ENCODE measurements at places on chromosomes 11 and 22.

- no peak for DNase-seq
Measured at GRCh38 chr11:128482512-128483191, 104.7 kb downstream of the ETS1 start.

- DNase-seq: no peak
Measured at GRCh38 chr22:38083931-38084631, at the start of gene SLC16A8. TSS of gene SLC16A8 (minus strand) at chr22:38084184. CDS start at chr22:38082873, 1,311 bp downstream.

DNA sequence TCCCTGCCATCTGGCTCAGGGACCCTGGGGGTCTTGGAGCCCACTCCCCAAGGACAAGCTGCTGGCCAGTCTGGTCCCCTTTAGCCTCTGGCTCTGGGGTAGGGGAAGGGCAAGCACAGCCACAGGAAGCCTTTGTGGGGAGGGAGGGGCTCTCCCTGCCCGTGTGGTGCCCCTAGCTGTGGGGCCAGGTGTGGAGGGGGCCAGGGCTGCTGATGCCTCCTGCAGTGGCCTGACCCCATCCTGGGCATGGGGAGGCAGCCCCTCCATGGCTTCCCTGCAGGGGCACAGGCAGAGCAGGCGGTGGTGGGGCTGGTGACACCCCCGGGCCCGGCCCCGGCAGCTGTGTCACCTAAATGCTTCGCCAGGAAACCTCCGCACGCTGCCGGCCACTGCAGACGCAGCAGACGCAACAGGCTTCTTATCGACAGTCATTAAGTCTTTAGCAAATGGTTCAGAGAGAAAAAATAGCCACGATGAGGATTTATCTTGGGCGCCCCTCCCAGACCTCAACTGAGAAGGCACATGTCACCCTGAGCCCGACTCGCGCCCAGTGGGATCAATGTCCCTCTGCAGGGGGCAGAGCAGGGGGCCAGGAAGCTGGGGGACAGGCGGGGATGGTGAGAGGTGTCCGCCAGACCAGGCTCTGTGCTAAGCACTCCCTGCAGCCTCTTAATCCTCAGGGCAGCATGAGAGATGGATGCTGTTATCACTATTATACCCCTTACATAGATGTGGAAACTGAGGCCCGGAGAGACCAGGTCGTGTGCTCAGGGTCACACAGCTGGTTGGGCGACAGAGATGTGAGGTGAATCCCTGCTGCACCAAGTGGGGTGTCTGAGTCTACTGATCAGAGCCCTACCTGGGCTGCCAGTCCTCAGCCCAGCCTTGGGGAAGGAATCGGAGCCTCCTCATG is 33.9 kb downstream of the FLRT1 start:
- DNase-seq: no peak

DNA sequence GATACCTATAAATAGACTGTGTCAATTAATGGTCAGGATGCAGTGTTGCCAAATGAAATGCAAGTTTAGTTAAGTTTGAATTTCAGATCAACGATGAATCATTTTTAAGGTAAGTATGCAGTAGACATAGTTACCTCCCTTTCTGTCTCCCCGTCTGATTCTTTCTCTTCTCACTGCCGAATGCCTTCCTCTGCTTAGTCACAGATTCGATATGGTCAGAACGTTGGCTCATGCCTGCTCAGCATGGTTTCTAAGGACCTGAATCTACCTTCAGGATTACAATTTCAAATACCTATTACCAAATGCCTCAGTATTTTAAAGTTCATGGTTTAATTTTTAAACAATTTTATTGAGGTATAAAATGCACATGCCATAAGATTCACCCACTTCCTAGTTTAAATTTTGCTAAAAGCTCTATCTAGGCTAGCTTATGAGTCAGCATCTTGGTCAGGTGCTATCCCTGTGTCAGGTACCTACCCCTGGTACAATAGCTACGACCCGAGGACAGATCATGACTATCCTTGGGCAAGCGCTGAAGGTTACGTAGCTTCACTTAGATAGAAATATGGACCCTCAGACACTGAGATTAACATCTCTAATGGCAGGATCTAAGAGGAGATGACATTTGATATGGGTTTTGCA is 78.2 kb upstream of the SPON1 start:
- no peak for DNase-seq

DNA sequence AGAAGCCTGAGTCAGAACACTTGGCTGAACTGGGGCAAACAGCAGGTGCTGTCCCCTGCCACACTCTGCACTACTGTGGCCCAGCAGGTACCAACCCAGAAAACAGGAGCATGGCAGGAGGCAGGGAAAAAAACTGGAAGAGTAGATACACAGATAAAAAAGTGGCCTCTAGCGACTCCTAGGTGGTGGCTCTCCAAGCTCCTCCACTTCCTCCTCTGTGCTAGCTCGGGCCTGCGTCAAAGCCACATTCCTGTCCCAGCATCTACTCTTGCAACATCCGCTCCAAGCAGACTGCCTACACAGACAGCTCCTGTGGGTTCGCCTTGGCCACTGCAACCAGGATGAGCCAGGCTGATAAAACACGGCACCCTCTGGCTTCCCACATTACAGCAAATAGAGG is 6.9 kb downstream of the OR8B12 start:
- no peak for DNase-seq

DNA sequence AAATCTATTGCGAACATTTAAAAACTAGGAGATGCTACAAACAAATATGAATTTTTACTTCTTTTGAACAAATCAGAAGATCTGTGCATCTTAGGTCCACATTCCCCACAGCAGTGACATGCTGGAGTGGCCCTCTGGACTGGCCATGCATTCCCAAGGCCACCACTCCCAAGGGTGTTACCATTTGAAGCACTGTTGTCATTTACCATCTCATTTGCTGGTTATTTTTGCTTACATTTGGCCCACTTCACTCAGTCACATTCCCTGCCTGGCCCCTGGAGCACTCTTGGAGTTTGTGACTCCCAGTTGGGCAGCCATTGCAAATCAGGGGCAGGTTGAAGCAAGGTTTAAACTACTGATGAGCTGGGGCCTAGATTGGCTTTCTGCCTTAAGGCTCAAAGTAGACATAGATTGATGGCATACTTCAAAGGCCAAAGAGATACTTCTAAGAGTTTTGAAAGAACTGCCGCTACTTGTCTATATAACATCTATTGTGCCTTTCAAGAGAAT is 8.5 kb upstream of the ZNRF3 start:
- DNase-seq: no peak

DNA sequence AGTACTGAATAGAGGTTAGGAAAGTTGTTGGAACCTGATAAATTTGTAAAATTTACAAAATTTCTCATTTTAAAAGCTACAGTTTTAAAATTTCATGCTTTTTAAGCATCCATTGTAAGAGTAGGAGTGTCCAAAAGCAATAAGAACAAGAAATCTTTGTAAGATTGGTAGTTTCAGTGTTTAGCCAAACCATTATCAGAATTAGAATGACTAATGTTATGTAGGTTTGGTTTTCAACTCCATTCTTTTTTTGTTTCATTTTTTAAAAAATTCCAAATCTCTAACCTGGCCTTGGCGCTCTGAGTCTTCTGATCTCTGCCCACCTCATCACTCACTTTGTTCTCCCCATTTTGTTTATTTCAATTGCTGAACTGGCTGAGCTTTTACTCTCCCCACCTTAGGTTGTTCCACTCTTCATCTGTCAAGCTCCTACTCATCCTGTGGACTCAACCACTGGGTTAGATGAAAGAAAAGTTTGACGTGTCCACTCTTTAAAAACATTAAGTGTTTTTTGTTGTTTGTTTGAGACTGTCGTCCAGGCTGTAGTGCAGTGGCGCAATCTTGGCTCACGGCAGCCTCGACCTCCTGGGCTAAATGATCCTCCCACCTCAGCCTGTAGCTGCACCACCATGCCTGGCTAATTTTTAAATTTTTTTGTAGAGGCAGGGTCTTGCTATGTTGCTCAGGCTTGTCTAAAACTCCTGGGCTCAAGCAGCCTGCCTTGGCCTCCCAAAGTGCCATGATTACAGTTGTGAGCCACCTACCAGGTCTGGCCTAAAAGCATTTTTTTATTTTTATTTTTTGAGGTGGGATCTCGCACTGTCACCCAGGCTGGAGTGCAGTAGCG is 14.0 kb downstream of the EP300 start:
- no peak for DNase-seq

DNA sequence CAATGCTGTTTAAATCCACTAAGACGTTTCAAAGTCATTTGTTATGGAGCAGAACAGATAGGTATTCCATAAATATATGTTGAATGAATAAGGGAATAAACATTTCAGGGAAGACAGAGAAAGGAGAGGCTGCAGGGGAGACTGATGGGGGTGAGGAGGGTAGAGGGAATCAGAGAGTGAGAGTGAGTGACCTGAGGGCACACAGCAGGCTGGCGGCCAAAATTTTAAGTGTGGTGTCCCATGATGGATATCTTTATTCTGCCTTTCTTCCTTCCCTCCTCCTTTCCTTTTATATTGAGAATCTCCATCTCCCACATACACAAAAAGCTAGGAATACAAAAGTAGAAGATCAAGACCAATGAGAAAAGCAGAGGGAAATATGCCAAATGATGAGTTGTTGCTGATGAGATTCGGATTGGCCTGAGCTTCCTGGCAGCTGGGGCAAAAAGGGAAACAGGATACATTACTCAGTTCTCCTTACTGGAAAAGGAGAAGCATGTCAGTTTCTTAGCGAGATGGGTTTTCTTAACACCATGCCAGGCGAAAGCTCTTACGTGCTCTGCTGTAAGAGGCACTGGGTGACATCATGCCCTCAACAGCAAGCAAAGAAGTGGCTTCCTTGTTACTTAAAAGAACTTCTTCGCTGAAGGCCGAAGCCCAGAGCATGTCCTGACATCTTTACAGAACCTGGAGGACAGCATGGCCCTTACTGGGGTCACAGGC is 11.2 kb upstream of the CYTH4 start:
- no peak for DNase-seq

DNA sequence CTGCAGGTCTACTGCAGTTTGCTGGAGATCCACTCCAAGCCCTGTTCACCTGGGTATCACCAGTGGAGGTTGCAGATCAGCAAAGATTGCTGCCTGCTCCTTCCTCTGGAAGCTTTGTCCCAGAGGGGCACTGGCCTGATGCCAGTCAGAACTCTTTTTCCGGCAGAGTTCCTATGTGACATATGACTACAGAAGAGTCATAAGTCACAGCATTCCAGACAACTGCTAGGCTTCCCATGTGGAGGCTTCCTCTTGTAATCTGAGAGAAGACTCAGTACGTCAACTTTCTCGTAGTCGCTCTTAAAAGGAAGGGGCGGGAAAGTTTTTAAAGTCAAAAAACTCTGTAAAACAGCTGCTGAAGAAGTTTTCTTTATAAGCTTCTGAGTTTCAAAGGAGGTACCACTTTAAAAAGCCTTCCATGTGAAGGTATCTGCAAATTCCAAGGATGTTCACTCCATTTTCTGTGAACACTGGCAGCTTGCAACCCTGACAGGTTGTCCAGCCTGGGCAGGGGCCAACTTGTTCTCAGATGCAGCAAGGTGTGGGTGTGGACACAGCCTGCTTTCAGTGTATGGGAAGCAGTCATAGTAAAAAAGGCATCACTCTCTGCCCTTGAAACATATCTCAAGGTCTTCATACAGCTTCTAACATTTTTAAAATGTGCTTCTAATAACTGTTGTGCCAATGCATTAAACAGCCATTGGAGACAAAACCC is 97.8 kb downstream of the ME3 start:
- DNase-seq: no peak

DNA sequence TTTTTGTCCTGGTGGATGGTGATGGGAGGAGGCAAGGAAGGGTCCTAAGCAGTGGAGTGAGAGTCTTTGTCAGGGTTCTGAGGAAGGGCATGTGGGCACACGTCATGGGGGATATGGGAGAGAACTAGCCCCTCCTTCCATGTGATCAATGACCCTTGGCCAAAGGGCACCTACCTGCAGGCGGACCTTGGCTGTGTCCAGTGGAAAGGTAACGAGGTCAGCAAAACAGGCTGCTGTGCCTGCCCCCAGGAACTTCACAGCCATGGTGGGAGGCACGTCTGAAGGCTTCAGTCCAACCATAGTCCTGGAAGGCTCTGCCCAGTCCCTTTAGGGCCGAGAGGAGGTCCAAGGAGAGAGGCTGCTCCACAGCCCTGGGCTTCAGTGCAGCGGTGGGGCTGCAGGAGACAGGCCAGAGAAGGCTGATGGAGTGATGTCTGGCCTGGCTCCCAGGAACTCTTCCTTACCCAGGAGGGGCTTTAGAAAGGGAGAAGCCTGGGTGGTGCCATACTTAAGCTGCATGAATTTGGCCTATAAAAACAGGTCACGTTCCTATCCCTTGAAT is 2.1 kb downstream of the UCP3 start:
- no peak for DNase-seq

- DNase-seq: no peak
Measured at GRCh38 chr11:61715867-61716266, 35.7 kb downstream of the DAGLA start.

- DNase-seq: no peak
Measured at GRCh38 chr11:34637303-34637702, 16.4 kb downstream of the EHF start.
